Retinal pigment epithelial cell (primary cell): ENCODE measurements at places on chromosomes 12 and 14.

DNA sequence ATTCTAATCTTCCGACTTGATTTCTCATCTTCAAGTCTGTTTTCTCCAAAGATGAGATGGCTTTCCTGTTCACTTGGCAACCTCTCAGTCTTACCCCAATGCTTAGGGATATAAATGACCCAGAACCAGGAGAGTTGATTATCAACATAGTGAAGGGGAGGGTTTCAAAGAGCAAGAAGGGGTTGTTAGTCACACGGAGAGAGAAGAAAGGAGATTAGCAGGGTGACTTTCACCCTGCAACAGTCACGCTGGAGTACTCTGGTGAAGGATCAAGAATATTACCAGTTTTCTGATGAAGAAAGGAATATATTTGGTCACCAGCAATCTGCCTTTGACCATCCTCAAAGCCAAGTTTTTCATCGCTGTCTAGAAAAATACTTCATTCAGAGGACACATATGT, at the start of gene TMEM52B:
Gene TMEM52B, plus strand, starts transcription at position 212 of the 400 bp plus-strand sequence. CDS start 543 bp downstream, outside the sequence.
- no peak for DNase-seq

- no peak for DNase-seq
These were observed 128.7 kb upstream of the RAP1B start for GRCh38 chr12:68482014-68482413.

GRCh38 chr12:95623554-95624170, 72.4 kb upstream of the USP44 start:
- DNase-seq: peak; percentile 82

GRCh38 chr14:33480071-33480886, 470.6 kb downstream of the EGLN3 start:
- no peak for DNase-seq

DNA sequence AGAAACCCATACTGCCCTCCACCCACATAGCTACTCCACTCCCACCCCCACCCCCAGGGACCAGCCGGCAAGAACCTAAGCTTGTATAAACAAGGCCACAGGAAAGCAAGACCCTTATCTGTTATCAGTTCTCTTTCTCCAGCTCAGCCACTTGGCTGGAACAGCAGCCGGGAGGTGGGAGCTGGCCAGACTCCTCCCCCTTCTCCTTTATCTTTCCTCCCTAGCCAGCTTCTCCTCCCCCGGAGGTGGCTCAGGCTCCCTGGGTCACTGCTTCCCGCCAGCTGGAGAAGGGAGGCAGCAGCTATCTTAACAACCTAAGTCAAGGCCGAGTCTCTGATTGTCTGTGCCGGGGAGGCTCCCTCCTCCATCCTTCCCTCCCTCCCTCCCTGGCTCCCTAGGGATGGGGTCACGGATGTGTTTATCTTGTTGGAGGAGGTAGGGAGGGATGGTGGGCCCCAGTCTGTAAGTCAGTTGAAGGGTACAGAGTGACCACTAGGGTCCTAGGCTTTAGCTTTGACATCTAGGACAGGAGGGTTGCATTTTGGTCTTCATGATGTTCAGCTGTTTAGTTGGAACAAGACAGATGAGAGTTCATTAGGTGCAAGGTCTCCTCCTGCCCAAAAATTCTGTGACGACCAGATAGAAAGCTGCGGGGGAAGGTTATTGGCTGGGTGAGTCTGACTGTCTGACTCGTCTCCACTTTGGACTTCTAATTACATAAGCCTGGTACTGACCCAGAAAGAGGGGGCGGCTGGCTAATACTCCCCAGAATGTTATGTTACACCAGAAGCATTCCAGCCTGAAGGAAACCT, 29.7 kb downstream of the ZFP36L1 start:
- no peak for DNase-seq
